ENCODE measurements at places on chromosomes 13 and 19.

- no peak for DNase-seq
Observed at GRCh38 chr13:65841156-65841555, 1389.0 kb downstream of the PCDH9 start.

- DNase-seq, result no peak
Observed at GRCh38 chr13:45302507-45302906, 38.5 kb downstream of the TPT1 start.

DNA sequence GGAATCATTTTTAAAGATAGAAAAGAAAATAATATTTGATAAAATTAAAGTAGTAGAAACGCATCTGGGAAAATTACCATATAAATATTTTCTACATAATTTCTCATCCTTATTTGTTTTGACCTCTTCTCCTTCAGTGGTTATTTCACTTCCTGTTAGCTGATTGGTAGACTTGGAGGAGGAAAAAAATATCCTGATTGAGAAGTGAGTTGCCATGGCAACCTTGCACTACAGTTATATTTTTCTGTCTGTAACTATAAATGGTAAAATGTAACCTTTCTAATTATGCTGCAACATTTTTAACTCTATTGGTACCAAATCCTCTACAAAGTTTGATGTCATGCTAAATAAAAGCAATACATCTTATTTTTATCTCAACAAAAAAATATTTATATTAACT is 45.2 kb downstream of the SCEL start:
- no peak for DNase-seq

DNA sequence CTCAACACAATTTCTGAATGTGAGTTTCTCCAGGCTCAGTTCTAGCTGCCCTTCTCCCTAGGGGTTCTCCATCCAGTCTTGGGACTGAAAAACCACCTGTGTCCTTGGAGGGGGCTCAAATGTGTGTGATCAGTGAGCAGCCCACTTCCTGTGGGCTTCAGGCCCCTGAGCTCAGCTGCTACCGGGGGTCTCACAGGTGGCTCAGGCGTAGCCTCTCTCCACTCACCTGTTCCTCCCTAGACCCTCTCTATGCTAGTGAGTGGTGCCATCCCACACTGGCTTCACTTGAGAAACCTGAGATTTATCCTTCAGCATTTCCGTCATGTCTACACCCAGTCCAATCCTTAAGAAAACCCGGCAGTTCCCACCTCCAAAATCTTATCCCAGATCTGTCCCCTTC is 39.8 kb upstream of the GPI start:
- no peak for DNase-seq

DNA sequence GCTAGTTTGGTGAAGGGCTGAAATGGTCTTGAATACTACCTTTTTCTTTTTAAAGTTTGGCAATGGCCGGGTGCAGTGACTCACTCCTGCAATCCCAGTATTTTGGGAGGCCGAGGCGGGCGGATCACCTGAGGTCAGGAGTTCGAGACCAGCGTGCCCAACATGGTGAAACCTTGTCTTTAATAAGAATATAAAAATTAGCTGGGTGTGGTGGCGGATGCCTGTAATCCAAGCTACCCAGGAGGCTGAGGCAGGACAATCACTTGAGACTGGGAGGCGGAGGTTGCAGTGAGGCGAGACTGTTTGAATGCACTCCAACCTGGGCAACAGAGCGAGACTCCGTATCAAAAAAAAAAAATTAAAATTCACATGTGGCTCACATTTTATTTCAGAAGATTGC is 880 bp upstream of the ZNF723 start:
- no peak for DNase-seq

DNA sequence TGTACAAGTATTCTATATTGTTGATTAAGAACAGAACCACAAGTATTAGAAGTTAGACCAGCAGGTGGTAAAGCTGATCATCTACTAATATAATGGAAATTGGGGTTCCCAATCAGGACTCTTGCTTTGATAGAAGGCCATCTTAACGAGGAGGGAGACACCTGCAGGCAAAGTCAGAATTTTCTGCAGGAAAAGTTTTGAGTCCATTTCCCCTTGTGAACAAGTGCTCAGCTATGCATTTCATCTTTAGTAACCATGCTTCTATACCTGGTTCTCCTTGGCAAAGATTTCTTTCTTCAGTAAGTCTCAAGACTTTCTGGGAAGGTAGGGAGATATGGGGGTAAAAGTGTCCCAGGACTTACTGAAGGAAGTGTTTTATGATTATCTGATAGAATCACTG is 36.1 kb upstream of the USPL1 start:
- DNase-seq, result no peak
